M059J (cell line): ENCODE measurements at places on chromosomes 2 and 18.

GRCh38 chr2:59630789-59631188 is 922.7 kb downstream of the BCL11A start:
- no peak for DNase-seq

DNA sequence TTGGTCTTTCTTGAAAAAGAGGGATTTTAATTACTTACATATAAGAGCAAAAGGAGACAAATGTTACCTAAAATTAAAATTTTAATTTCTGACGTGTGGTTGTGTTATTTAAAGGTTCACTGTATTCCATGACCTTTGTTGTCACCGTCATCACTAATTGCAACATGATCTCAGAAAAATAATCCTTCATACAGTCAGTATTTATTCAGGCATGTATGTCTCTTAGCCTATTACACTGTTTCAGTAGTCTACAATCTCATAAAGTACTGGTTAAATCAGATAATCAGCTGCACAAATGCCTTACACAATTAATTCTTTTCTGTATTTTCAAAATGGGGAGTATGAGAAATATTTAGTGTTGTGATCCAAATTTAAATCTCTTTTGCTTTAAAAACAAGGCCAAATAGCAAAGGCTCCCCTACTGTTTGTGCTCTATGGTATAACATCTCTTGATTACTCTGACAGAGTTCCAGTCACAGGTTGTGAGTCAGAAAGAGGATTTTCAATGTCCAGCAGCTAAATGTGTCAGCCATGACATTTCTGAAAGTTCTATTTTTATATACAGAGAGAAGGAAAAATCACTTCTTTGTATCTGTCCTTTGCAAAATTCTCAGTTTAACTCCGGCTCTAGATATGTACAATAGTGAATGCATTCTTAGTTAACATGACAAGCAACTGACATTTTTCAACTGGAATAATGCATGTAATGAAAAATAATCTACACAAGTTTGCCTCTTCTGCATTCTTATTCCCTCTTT is 184.0 kb downstream of the FIGN start:
- peak; percentile 45 for DNase-seq

- DNase-seq: no peak
Measured at GRCh38 chr2:84299211-84299775, 159.8 kb downstream of the SUCLG1 start.

GRCh38 chr18:61546590-61546989 is 213.4 kb downstream of the CDH20 start:
- DNase-seq: peak; percentile 87

- no peak for DNase-seq
Measured at GRCh38 chr2:242002944-242003343, 133.4 kb downstream of the RTP5 start.

GRCh38 chr2:67585400-67585799 is 188.3 kb downstream of the ETAA1 start:
- DNase-seq: peak; percentile 34

GRCh38 chr18:27719680-27720079 is 457.2 kb downstream of the CDH2 start:
- DNase-seq: no peak

DNA sequence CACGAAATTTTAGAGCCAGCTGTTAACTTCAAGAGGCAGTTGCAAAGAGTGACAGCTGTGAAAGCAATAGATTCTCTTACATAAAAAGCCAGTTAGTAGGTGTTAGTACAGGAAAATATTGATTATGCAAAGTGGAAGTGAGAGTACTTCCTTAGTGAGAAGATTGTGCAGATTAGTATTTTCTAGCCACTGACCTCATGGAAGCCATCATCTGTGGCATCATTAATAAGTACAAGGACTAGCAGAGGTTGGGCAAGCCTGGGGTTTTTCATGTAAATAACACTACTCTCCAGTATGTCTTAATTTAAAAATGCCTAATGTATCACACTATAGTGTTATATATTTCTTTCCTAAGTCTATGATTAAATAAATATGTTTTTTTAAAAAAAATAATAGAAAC is 166.2 kb upstream of the DTNA start:
- no peak for DNase-seq

DNA sequence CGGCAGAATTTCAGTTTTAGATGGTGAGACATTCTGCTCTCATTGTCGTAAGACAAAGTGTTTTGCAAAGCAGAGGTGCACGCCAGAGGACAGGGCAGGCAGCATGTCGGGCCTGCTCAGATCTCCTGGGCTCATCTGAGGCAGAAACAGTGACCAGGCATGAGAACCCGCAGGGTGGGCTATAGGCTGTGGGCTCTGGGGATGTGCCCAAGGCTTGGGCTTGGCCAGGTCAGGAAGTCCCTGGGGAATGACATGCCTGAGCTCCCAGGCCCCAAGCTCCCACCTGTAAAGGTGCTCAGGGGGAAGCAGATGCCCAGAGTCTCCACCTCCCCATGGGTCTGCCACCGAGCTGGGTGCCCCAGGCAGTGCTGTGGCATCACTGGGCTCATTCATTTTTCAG is 35.3 kb downstream of the INHBB start:
- DNase-seq: no peak

DNA sequence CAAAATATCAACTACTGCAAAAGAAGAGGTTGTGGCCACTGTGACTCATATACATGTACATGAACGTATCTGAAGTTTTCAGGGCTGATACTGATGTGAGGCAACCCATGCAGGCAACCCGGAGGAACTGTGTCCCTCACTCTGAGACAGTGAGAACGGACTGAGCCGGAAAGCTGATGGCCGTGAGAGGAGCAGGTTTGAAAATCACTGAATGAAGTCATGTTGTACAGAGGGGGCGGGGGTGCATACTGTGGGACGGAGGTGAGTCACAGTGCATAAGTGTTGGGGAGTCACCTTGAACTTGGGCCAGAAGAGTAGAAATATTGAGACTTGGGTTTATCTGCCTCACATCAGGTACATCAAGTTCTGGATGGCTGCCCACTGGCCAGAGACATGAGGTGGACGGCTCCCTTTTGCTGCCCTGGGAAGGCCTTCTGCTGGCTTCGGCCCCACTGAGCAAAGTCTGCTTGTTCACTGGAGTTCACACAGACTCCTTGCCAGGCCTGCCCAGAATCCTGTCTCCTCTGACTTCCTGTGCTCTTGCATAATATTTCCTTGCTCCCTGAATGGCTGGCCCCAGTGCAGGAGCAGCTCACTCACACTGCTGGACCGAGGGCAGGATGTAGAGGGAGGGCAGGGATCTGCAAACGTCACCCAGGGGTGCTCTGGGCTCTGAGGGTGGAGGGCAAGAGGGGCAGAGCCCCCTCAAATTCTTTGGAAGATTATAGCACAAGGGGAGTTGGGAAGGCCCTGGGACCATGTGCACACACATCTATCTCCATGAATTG is 18.1 kb downstream of the EPAS1 start:
- peak; percentile 99 for DNase-seq

GRCh38 chr2:1736045-1736444 is 8.3 kb downstream of the PXDN start:
- peak; percentile 60 for DNase-seq

DNA sequence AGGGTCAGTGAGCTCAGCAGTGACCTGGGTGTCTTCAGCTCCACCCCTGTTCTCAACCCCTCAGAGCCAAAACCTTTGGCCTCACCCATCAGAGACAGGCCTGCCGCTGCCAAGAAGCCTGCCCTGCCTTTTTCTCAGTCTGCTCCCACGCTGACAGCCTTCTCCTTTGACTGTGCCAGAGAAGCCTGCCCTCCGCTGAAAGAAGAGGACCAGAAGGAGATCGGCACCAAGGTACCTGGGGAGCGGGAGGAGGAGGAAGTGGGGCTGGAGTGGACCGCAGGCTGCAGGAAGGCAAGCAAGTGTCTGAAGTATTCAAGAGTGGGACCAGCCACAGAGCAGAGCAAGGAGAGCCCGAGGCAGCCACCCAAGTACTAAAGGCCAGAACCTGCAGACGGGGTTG is 33.2 kb downstream of the TOGARAM2 start:
- DNase-seq: no peak

GRCh38 chr2:12076810-12077209 is 330.4 kb downstream of the LPIN1 start:
- peak; percentile 54 for DNase-seq

- no peak for DNase-seq
Measured at GRCh38 chr2:10028988-10029874, 14.1 kb upstream of the KLF11 start.

DNA sequence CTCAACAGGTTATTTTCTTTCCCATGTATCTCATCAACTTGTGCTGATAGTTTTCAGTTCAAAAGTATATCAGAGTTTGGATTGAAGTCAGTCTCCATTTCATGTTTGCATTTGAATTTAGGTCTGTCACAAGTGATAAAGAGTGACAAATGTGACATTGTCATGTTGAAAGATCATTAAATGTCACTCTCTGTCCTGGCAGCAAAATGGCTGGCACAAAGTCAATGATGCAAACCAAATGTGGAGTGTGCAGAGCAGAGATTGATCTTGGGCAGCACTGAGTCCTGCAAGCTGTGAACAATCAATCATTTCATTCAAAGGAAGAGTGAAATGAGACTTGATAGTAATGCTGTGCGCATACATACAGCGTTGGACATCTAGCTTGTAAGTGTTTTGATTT is 421.8 kb upstream of the CDH7 start:
- DNase-seq: no peak

DNA sequence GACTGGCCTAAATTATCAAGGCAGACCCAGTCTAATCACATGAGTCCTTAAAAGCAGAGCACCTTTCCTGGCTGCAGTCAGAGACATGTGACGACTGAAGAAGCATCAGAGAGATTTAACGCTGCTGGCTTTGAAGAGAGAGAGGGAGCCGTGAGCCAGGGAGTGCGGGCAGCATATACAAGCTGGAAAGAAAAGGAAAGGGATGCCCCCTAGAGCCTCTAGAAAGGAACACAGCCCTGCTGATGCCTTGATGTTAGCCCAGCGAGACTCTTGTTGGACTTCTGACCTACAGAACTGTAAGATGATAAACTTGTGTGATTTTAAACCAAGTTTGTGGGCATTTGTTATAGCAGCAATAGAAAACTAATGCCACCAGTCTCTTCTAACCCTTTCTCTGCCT is 58.1 kb downstream of the HEATR5B start:
- DNase-seq: peak; percentile 13

- DNase-seq: no peak
Measured at GRCh38 chr2:176118601-176119339, 2.2 kb downstream of the HOXD10 start.
